ENCODE measurements at places on chromosomes 3 and 15.
A peak's percentile ranks its signal among the peaks of the same experiment; 100 is the strongest.

GRCh38 chr15:78565097-78565950 is at the start of gene CHRNA5:
Gene CHRNA5 (plus strand): TSS chr15:78565520. CDS start chr15:78565720, 200 bp downstream.
- peak; percentile 94 for DNase-seq

- DNase-seq = no peak
Measured at GRCh38 chr15:50676799-50677483, 9.7 kb downstream of the TRPM7 start.

DNA sequence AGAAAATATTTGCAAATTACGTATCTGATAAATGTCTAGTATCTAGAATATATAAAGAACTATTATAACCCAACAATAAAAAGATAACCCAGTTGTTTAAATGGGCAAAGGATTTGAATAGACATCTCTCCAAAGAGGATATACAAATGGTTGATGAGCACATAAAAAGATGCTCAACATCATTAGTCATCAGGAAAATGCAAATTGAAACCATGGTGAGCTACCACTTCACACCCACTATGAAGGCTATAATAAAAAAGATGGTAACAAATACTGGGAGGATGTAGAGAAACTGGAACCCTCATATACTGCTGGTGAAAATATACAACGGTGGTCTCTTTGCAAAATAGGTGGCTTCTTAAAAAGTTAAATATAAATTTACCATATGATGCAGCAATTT is 28.0 kb downstream of the RAD51 start:
- peak; percentile 8 for DNase-seq

DNA sequence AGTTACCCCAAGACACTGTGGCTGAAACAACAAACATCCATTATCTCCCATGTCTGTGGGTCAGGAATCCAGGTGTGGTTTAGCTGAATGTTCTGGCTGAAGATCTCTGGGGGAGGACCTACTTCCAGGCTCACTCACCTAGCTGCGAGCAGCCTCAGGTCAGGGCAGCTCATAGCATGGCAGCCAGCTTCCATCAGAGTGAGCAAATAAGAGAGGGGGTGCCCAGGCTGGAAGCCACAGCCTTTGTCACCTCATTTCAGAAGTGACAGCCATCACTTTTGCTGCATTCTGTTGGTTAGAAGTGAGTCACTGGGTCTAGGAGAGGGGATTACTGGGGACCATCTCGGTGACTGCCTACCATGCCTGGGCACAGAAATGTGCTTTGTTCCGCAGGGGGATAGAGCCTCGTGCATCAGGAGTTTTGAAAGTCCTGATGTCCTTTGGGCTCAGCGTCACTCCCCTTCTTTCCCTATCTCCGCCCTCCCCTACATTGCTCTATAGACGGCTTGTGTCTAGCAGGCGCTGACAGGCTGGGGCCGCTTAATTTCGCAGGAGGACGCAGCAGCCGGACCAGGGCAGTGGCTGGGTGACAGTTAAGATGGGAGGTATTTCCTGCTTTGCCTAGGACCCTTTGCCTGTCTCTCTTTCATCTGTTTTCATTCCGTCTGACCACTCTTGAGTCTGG is 25.4 kb downstream of the TGM4 start:
- DNase-seq = no peak

GRCh38 chr15:76648732-76649444 is 256.3 kb downstream of the SCAPER start:
- no peak for DNase-seq

DNA sequence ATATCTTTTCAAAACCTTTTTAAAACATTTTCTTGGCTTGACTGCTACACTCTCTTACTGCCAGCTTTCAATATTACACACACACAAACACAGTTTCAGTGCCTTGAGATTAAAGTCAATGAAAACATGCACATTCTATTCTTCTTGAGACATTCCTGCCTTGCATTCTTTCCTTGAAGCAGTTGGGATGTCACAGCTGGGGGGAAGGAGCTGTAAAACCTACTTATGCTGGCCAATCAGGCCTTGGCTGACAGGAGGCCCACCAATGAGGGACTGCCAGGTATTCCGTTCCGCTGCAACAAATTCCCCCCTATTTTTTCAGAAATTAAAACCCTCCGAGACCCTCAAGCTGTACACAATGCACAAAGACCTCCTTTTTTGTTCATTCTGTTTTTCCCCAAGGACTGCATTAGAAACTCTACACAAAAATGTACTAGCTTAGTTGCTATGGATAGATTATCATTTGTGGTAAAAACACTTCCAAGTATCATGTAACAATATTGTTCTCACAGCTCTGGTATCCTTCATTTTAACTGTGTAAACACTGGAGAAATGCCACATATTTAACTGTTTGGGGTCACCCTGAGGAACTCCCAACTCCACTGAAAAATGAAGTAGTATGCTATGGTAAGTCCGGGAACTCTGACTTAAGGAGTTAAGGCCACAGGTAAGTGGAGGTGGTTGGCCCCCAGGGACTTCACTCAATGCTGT is 18.5 kb downstream of the FSTL1 start:
- no peak for DNase-seq

DNA sequence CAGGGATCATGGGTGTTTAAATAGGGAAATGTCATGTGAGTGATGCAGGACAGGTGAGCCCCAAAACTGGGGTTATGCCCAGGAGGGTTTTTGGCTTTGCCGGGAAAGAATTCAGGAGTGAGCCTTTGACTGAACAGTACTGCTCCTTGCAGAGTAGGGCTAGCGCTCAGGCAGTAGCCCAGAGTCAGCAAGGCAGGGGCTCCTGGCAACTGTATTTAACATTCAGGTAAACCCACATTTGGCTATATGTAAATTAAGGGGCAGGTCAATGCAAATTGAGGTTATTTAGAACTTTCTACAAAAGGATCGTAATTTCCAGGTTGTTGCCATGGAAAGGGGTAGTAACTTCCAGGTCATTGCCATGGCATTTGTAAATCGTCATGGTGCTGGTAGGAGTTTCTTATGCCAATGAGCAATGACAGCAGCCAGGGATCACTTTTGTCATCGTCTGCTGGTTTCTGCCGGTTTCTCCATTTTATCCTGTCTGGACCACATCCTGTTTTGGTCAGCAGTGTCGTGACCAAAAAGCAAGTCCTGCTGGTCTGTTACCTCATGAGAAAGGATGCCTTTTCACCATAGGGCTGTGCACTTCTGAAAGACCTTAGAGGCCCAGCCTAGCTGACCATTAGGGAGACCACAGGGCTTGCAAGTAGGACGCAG is 24.3 kb downstream of the MTHFS start:
- DNase-seq = no peak
